ENCODE measurements at places on chromosomes 3 and 15. TPM values are rescaled to one million over a fixed set of nuclear protein-coding genes. Genes with fewer than 3 reads are reported as not detected.

Gene RTP4
- polyA plus RNA-seq: 0.30 TPM

Gene ASB14
- 0.48 TPM for polyA plus RNA-seq

Gene SLC22A14
- polyA plus RNA-seq: 0.16 TPM

Gene FGF7
- polyA plus RNA-seq: 31.1 TPM

Gene ANKRD34C
- not detected for polyA plus RNA-seq

Gene GOLGA6L9
- 1.2 TPM for polyA plus RNA-seq

Gene FAM107A
- polyA plus RNA-seq: 1.0 TPM

Gene C2CD4A
- polyA plus RNA-seq: 0.07 TPM

Gene PRSS50
- 0.28 TPM for polyA plus RNA-seq

Gene AADAC
- 0.18 TPM for polyA plus RNA-seq

Gene DUOXA1
- polyA plus RNA-seq: not detected

Gene RLBP1
- 0.29 TPM for polyA plus RNA-seq

Gene SMCO1
- polyA plus RNA-seq: 2.0 TPM

Gene NOX5
- polyA plus RNA-seq: 0.12 TPM

Gene WDR93
- 0.17 TPM for polyA plus RNA-seq

Gene CD86
- polyA plus RNA-seq: 2.8 TPM

Gene ITIH4
- 35.5 TPM for polyA plus RNA-seq

Gene SLC28A2
- polyA plus RNA-seq: 0.10 TPM

Gene IQCF5
- polyA plus RNA-seq: not detected

Gene NR2E3
- 2.3 TPM for polyA plus RNA-seq

Gene KNG1
- polyA plus RNA-seq: not detected

Gene ST3GAL6
- polyA plus RNA-seq: 6.8 TPM

Gene C15orf39
- polyA plus RNA-seq: 13.1 TPM

Gene PLSCR2
- polyA plus RNA-seq: not detected

Gene SLC15A2
- 50.1 TPM for polyA plus RNA-seq

Gene SERINC4
- not detected for polyA plus RNA-seq

Gene CNTN4
- 6.7 TPM for polyA plus RNA-seq

Gene OR5K2
- not detected for polyA plus RNA-seq

Gene UCN2
- 0.31 TPM for polyA plus RNA-seq

Gene PLCH1
- polyA plus RNA-seq: 0.24 TPM

Gene RARB
- 13.7 TPM for polyA plus RNA-seq

Gene SPINK8
- not detected for polyA plus RNA-seq

Gene CHRNA5
- 1.8 TPM for polyA plus RNA-seq

Gene TMEM212
- polyA plus RNA-seq: 0.09 TPM

Gene SLC30A4
- 4.6 TPM for polyA plus RNA-seq

Measured in muscle of back (tissue), 13 donors.